ENCODE measurements at places on chromosomes 2 and 18. TPM values are rescaled to one million over a fixed set of nuclear protein-coding genes. Genes with fewer than 3 reads are reported as not detected.

The NDUFAF7 gene
- 47.4 TPM for total RNA-seq

The OXER1 gene
- 0.69 TPM for total RNA-seq

- DNase-seq, result peak; percentile 79
- peaks cover 22% of the 10 kb centered on the region for H3K4me1 ChIP-seq
- no peaks in the 10 kb centered on the region for H3K27me3 ChIP-seq
- H3K36me3 ChIP-seq, result 0 out of 2 replicates have a peak, but pooled peaks cover 5% of the 10 kb centered on the region
- H3K4me3 ChIP-seq, result peak overlapping the region; percentile 72
- peak overlapping the region; percentile 95 for H3K27ac ChIP-seq
Measured at GRCh38 chr2:173963323-173963816, 1.8 kb downstream of the SP3 start.

DNA sequence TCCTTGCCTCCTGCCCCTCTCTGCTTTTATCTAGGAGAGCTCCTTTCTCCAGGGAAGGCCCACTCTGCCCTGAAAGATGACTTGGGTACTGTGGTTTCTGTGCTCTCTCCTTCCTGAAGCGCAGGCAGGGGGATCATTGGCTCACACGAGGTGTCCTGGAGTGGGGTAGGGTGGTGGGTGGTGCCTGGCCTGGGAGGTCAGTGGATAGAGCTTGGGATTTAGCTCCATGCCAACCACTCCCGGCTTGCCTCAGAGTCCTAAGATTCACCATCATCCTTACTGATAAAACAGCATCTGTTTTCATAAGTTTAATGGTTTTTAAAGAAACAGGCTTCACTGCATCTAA, 63.1 kb downstream of the CIB4 start:
- no peaks in the 10 kb centered on the region for H3K27me3 ChIP-seq
- H3K27ac ChIP-seq, result no peak overlapping the region
- H3K4me1 ChIP-seq, result no peaks in the 10 kb centered on the region

The SH3RF3 gene
- total RNA-seq, result 1.2 TPM

The RGPD3 gene
- total RNA-seq, result 0.28 TPM

DNA sequence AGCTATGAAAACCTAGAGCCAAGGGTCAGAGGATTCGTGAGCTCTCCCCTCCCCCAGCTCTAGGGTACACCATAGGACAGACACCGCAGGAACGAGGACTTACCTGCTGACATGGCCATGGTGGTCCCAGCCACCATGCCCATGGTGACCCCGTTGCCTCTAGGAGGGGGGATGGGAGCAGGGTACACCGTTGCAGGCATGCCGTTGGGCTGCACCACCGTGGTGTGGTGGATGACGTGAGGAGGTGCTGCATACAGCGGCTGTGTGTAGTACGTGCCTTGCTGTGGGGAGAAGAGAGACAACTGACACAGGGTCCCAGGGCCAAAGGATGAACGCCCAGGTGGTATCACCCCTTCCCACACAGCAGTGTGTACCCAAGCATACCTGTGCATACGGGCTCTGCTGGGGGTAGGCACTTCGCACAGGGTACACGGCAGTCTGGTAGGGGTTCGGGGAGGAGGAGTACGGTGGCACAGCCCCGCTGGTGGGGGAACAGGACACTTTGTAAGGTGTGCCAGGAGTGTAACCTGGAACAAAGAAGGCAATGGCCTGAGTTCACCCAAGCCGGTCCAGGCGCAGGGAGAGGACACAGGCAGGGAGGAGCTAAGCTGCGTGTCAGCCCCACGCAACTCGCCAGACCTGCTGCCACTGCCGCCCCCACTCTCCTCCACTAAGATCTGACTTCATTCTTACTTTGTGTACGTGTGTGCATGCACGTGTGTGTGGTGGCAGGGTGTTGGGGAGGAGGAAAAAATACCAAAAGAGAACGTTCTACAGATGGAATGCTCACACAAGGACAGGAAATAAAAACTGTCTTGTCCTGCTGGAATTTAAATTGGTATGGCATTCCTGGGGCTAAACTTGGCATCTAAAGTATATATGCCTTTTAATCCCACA, 37.8 kb downstream of the FAM168B start:
- no peak for DNase-seq
- no peak overlapping the region for H3K27ac ChIP-seq
- no peaks in the 10 kb centered on the region for H3K27me3 ChIP-seq
- H3K4me3 ChIP-seq, result no peak overlapping the region

The DNER gene
- total RNA-seq, result 8.8 TPM

DNA sequence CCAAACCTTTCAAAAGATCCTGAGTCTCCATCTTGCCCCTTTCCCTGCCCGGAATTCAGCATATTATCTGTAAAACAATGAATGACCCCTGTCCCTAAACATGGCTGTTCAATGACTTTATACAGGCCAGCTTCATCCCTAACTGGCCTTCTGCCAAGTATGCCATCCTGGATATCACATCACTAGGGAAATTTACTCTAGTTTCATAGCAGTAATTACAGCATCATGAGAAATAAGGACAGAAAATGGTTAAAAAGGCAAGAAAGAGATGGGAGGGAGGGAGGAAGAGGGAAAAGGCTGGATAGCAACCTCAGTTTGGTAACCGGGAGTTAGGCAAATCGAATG, 4.4 kb downstream of the MBOAT2 start:
- H3K27ac ChIP-seq, result no peak overlapping the region
- H3K4me1 ChIP-seq, result peaks cover 29% of the 10 kb centered on the region
- no peak overlapping the region for H3K4me3 ChIP-seq
- H3K27me3 ChIP-seq, result peaks cover 16% of the 10 kb centered on the region
- DNase-seq, result no peak

GRCh38 chr2:74756356-74756890, 77.5 kb upstream of the HK2 start:
- no peak overlapping the region for H3K27ac ChIP-seq
- H3K27me3 ChIP-seq, result no peaks in the 10 kb centered on the region
- H3K36me3 ChIP-seq, result no peaks in the 10 kb centered on the region
- no peak overlapping the region for H3K4me3 ChIP-seq
- no peaks in the 10 kb centered on the region for H3K4me1 ChIP-seq

DNA sequence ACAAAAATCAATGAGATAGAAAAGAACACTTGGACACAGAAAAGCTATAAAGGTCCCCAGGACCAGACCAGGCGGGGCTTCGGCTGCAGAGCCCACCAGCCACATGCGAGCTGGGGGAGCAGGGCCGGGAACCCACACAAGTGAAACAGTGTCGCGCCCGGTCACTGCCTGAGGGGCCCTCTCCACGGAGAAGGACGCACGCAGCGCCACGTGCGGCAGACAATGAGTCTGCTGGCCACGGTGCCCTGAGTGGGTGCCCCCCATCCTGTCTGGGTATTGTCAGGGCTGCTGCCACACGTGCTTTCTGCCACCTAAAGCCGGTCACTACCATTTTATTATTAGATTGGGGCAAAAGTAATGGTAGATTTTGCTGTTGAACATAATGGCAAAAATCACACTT, 207.9 kb upstream of the HDAC4 start:
- no peaks in the 10 kb centered on the region for H3K27me3 ChIP-seq
- H3K36me3 ChIP-seq, result no peaks in the 10 kb centered on the region
- H3K4me3 ChIP-seq, result no peak overlapping the region
- H3K4me1 ChIP-seq, result no peaks in the 10 kb centered on the region
- no peak for DNase-seq

GRCh38 chr2:113180131-113180946, 6.6 kb downstream of the PSD4 start:
- no peak for DNase-seq
- H3K4me3 ChIP-seq, result no peak overlapping the region
- no peaks in the 10 kb centered on the region for H3K27me3 ChIP-seq
- no peaks in the 10 kb centered on the region for H3K4me1 ChIP-seq
- H3K36me3 ChIP-seq, result no peaks in the 10 kb centered on the region
- no peak overlapping the region for H3K27ac ChIP-seq

GRCh38 chr2:40497251-40497859, 45.5 kb upstream of the SLC8A1 start:
- no peak overlapping the region for H3K27ac ChIP-seq
- H3K36me3 ChIP-seq, result no peaks in the 10 kb centered on the region
- DNase-seq, result no peak
- no peaks in the 10 kb centered on the region for H3K4me1 ChIP-seq
- H3K4me3 ChIP-seq, result no peak overlapping the region

The SERPINB10 gene
- not detected for total RNA-seq

- H3K27ac ChIP-seq, result no peak overlapping the region
- DNase-seq, result no peak
- H3K4me3 ChIP-seq, result no peak overlapping the region
- no peaks in the 10 kb centered on the region for H3K4me1 ChIP-seq
- H3K27me3 ChIP-seq, result no peaks in the 10 kb centered on the region
Measured at GRCh38 chr2:21022792-21023367, 21.0 kb downstream of the APOB start.

- H3K36me3 ChIP-seq, result no peaks in the 10 kb centered on the region
- H3K4me3 ChIP-seq, result peak overlapping the region; percentile 27
- peak overlapping the region; percentile 82 for H3K27ac ChIP-seq
- H3K4me1 ChIP-seq, result peaks cover 31% of the 10 kb centered on the region
Measured at GRCh38 chr2:141611176-141611571, 519.6 kb downstream of the LRP1B start.

DNA sequence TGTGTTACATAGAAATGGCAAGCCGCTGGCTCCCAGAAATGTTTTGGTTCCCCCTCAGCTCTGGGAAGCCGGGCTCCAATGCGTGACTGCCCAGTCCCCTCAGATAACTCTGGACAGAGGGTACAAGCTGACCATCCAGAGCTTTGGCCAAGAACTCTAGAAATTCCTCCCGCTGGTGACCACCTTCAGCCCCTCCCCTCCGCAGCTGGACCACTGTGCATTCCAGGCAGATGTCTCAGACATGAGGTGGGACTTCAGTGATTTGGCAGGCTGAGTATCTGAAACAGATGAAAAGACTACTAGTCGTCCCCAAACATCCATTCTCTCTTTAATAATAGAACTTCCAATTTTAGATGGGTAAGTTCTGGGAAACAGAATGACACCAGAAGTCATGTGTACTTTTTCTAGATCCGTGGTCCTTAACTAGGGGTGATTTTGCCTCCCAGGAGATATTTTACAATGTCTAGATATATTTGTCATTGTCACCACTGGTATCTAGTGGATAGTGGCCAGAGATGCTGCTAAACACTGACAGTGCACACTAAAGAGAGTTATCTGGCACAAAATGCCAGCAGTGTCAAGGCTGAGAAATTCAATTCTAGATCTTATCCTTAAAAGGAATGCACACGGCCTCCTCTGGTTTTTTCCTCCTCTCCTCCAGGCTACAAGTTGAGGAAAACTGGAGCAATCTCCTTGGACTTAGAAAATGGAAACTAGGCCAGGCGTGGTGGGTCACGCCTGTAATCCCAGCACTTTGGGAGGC, 294.3 kb downstream of the SRBD1 start:
- no peak overlapping the region for H3K27ac ChIP-seq
- no peaks in the 10 kb centered on the region for H3K27me3 ChIP-seq
- H3K4me1 ChIP-seq, result peaks cover 10% of the 10 kb centered on the region
- DNase-seq, result no peak
- H3K4me3 ChIP-seq, result no peak overlapping the region
- no peaks in the 10 kb centered on the region for H3K36me3 ChIP-seq

DNA sequence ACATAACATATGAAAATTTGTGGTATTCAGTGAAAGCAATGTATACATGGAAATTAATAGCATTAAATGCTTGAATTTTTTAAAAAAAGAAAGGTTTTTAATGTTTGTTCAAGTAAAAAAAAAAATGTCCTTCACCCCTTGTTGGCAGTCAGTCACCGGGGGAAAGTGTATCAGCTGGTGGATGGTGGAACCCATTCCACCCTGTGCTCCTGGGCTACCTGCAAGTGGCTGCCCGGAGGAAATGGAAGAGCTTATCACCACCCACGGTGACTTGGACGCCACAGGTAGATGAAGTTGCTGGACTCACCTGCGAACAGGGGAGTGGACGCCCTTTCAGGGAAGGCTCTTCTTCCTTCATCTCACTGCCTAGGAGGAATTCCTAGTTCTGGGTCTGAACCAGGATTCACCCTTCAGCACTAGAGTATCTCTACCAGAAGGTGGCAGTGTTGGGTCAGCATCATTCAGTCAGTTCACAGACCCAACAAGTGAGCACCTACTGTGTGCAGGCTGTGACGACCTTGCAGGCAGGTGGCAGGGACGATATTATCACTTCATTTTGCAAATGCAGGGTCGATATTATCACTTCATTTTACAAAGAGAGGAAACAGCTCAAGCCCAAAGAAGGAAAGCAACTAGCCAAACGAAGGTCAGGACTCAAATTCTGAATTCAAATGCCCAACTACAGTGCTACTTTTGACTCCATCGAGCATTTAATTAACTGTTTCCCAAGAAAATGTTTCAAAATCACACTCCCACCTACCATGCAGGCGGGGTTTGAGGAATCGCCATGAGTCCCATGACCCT, 35.8 kb downstream of the CIB4 start:
- peak; percentile 91 for DNase-seq
- no peaks in the 10 kb centered on the region for H3K4me1 ChIP-seq
- H3K36me3 ChIP-seq, result no peaks in the 10 kb centered on the region

The TFPI gene
- total RNA-seq, result 0.58 TPM

DNA sequence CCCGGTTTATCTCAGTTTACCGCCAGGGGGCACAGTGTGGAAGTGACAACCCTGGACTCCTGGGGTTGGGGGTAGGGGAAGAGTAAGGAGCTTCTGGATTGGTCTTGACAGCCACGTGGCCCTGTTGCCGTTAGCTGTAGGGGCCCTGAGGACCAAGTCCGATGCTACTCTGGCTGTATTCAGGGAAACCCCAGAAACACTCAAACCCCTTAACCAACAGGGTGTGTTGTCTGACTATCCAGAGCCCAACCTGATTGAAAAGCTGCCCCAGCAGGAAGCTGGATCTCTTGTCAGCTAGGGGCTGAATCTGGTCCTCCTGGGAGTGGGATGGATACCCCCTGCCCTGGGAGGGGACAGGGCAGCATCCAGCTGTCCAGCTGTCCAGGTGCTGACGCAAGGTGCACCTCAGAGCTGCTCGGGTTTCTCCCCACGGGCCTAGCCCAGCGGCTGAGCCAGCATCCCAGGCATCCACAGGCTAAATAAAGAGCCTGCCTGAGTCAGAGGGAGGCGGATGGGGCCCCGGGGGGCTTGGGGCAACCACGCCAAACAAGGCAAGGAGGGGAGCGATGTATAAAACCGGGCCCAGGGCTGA, 3.1 kb upstream of the GMPPA start:
- H3K4me1 ChIP-seq, result peaks cover 28% of the 10 kb centered on the region
- no peak overlapping the region for H3K4me3 ChIP-seq
- H3K27me3 ChIP-seq, result peaks cover 52% of the 10 kb centered on the region
- DNase-seq, result peak; percentile 95
- no peaks in the 10 kb centered on the region for H3K36me3 ChIP-seq
- no peak overlapping the region for H3K27ac ChIP-seq

DNA sequence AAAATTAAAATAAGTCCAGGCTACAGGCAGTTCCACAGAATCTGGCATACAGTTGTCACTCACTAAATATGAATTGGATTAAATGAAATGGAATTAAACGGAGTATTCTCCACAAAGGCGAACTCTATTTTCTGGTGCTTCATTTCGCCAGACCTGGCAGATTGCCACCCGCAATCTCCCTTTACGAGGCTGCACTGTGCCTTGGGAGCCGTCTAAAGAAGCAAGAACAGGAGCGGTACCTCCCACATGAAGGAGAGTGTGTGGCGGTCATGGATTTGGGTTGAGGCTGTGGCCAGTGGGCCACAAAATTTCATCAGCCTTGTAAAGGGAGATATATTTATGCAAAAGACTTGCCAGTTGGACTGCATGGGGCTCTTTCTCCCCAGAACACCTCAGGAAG, 151.0 kb downstream of the OSR1 start:
- H3K27me3 ChIP-seq, result no peaks in the 10 kb centered on the region
- no peak overlapping the region for H3K4me3 ChIP-seq
- no peaks in the 10 kb centered on the region for H3K36me3 ChIP-seq
- no peak for DNase-seq
- no peak overlapping the region for H3K27ac ChIP-seq
